ENCODE measurements at places on chromosomes 3 and 15.

GRCh38 chr3:98530676-98531075 lies 1.1 kb upstream of the GPR15 start:
- DNase-seq = no peak

DNA sequence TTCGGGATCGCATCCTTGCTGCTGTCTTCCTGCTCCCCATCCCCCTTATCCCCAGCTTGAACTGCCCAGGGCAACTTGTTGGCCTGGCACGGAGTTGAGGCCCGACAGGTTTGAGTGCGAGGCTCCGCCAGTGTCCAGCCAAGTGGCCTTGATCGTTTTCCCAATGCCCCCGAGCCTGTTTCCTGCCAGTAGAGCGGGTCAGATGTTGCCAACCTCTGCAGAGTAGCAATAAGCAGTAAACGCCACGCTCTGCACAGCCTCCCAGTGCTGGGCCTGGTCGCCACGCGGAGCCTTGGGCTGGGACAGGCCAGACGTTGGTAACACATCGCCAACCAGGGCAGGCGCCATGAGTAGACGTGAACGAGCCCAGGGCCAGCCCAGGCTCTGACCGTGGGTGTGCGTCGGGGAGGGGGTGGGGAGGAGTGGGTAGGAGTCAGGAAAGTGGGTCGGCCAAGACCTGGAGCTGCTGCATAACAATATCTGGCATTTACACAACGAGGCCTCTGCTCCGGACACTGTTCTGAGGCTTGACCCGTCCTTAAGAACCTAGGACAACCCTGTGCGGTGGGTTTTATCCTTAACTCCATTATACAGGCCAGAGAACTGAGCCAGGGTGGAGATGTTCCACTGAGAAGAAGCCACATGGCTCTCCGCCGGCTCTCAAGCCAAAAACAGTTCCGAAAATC lies 444 bp upstream of the ABHD14A start:
- no peak for DNase-seq

- DNase-seq = no peak
These were observed 4.8 kb upstream of the ESYT3 start for GRCh38 chr3:138429665-138430064.

GRCh38 chr15:97087006-97087741 lies 756.7 kb downstream of the NR2F2 start:
- DNase-seq = no peak

DNA sequence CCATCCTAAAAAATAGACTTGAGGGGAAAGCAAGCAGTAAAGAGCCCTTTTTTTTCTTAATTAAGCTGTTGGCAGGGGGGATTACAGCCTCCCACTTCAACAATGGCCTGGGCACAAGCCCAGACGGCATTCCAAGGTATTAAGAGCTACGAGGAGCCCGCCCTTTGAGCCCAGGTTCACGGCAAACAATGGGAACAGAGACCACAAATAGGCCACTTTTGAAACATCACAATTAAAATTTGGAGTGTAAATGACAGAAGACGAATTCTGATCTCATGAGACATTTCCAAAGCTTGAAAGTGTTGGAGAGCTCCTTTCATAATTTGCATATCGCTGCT lies 8.9 kb downstream of the CHSY1 start:
- no peak for DNase-seq

DNA sequence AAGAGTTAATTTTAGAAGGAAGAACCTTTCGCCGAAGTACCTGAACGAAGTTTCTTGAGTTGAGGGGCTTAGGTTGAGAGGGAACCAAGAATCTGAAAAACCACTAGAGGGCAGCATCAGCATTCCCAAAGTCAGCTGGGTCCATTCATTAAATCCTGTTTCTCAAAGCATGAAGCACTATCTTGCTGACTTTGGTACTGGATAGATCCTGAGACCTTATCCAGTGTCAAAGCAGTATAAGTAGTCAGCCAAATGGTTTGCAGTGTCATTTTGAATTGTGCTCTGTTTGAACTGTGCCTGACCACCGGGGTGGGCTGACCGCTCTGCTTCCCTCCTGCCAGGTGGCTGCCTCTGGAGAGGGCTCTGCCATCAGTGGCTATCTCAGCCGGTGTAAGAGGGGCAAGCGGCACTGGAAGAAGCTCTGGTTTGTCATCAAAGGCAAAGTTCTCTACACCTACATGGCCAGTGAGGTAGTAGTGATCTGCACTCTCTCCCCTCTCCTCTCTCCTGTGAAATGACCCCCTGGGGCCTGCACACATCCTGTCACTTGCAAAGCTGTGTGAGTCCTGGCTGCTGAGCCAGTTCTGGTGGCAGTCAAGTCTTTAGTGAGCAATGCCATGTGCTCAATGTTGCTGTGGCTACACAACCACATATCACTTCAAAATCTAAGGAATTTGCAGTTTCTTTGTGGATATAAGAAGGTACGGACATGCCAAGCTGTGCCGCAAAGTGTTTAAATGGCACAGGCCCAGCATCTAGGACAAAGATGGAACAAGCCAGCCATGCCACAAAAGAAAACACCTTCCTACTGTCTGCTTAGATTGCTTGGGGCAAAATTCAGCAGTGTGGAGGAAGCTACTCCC lies 21.4 kb upstream of the NR2C2 start:
- peak; percentile 58 for DNase-seq

DNA sequence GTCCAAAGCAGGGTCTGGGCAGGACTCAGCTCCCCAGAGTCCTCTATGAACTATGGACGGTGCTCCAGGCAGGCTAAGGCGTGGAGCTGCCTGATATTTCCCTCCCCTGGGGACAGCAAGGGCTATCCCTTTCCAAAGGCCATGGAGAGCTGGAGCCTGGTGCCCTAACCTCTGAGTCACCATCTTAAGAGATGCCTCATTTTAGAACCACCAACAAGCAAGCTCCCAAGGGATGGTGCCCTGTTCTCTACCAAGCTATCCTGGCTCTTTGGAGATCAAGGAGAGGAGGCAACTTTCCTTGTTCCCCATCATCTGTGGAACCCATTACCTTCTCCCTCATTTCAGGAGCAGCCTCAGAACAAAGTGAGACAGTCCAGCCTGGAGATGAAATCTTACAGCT lies 15.7 kb downstream of the STARD5 start:
- DNase-seq = peak; percentile 34

DNA sequence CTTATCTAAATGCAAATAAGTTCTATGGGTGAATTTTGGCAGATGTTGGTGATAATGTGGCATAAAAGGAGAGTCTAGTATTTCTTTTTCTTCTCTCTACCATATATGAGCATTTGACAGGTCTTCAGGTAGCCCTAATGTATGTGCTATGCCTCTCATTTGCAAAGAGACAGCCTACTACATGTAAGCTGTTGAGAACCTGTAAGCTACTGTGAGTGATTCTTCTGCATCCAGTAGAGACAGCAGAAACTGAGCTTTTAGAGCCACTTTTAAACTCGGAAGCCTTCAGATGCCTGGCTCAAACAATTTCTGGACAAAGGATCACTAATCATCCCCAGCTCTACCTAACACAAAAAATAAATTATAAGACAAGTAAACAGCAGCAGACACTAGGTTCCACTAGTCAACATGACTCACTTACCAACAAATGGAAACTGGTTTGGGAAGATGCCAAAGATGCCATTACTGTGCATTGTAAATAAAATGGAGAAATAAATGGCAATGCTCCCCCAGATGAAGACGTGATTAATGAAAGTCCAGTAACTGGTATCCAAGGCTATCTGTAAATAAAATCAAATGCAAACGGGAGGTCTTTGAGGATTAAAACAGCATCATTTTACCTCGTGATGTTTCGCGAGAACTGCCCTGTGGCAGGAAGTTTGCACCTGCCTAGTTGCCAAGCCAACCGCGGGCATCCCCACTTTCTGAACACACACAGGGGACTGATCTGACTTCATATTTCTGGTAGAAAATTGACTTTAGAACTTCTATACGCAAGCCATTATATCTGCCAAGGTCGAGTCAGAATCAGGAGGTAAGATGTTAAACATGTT lies 245.3 kb downstream of the DTWD1 start:
- peak; percentile 7 for DNase-seq

- no peak for DNase-seq
These were observed 6.6 kb downstream of the ARRDC4 start for GRCh38 chr15:97966924-97967620.

DNA sequence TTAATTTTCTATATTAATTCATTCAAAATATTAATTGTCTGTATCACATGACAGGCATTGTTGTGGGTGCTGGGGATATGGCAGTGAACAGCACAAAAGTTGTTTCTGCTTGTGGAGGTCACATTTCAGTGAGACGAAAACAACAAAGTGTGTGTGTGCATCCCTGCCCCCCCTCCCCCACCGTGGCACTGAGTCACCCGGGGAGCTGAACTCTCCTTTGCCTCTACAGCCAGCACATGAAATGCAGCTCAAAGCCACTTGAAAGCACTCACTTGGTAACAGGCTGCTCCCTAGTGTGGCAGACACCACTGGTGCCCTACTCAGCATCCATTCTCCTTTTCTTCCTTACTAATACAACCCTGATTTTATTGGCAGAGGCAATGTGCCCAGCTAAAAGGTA lies 16.9 kb upstream of the SCAMP5 start:
- DNase-seq = peak; percentile 20

DNA sequence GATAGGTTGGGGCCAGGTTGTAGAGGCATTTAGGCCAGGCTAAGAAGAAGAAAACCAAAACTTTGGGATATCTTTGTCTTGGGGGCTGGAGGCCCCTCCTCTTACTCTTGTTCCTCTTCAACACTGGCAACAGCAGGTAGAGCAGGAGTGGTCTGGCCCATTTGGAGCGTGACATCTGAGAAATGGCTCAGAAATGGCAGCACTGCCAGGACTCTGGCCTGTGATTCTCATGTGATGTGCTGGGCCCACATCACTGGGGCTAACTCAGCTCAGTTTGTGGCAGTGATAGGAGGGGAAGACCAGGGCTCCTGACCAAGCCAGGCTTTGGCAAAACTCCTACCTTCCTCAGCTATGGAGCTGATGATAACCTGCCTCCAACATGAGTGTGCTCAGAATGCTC lies 18.5 kb downstream of the PATL2 start:
- DNase-seq = no peak

DNA sequence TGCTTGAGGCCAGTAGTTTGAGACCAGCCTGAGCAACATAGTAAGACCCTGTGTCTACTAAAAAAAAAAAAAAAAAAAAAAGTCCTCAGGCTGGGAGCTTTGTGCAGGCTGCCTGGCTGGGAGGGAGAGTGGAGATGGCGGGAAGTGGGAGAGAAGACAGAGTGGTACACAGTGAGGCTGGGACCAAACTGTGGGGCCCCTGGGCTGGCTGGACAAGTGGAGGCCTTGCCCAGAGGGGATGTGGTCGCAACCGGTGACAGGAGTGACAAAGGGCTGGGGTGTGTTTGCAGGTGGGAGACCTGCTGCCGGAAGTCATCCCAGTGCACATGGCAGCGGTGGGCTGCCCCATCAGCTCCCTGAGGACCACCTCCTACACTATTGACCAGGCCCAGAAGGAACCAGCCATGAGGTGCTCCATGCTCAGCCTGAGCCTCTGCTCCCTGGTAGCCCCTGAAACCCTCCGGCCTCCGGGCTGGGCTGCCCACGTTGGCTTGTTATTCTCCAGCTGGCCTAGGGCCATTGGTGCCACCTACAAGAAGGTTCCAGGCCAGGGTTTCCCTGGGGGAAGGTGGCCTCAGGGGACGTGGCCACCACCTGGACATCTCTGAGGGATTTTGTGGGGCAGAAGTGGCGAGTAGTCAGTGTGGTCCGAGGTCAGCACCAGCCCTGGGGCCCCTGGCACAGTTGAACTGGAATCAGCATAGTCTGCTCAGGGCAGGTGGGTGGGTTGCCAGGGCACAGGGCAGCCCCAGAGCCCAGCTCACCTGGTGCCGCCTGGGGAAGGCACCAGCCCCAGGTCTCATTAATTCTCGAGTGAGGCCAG lies 22.7 kb downstream of the ACAA1 start:
- no peak for DNase-seq

DNA sequence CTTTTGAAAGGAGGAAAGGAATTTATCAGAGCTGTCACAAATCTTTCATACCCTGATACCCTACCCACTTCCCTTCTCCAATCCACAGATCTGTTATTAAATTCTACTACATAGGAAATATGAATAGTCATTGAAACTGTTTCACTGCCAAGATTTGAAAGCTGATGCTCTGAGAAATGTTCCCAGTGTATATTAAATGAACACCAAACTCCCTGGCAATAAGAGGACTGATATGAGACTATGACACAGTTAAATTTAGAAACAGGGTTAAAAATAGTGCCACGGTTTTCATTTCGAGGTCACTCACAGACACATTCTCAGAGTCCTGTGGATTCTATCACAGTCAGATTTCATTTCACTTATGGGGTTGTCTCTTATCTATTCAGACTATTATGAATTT lies 27.2 kb upstream of the GBE1 start:
- DNase-seq = peak; percentile 21

DNA sequence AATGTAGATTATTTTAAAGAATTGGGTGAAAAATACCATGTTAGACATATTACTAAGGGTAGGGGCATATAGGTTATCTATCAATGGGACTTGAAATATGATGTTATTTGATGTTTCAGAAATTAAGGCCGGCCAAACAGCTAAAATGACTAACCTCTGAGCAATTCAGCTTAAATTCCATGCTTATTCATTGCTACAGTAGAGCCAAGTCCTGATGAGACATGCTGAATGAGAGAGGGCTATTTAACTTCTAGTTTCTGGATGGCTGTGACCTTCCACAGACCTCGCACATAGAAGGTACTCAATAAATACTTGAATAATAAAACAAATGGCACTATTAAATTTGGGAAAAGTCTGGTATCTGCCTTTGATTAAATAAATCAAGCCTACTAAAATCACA lies 175.6 kb upstream of the WNT5A start:
- peak; percentile 73 for DNase-seq

DNA sequence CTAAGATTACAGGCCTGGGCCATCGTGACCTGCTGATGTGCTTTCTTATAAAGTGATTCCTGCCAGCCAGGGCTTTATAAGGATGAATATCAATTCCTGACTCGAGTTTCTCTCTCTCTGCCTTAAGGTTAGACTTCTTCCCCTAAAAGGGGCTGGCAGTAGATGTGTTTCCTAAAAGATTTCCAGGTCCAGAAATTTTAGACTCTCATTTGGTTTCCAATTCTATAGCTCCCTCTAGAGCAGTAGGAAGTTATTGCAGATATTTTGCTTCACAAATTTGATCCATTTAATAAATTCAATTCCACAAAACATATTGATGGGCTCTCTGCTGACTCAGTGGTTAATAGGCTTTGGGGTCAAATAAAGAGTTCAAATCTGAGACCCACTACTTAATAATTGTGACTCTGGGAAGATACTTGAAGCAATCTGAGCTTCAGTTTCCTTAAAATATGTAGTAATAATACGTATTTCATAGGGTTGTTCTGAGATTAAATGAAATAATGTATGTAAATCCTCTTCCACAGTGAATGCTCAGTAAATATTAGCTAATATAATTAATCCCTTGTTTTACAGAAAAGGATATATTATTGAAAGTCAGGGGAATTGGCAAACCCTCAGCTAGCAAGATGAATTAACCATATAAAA lies 2.1 kb downstream of the TRIM69 start:
- DNase-seq = peak; percentile 59

DNA sequence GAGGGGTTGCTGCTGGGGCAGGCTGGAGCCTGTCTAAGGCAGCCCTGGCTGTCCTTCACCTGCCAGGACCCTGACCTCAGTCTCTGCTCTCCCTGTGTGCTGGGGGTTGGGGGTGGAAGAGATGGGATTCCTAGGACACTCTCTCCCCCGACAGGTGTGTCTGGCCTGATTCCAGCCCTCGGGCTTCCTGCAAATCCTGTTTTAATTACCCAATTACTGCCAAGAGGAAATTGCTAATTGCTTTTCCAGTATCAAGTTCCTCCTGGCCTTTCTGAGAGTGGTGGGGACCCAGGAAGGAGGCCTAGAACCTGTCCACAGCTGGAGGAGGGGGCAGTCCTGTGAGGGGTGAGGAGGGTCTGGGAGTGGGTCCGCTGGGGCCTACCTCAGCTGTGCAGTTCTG lies 15.8 kb downstream of the PLXNA1 start:
- DNase-seq = no peak

- DNase-seq = no peak
These were observed 40.2 kb upstream of the TLE3 start for GRCh38 chr15:70137967-70138366.
